ENCODE measurements at places on chromosomes 12 and 14. TPM values are rescaled to one million over a fixed set of nuclear protein-coding genes. Genes with fewer than 3 reads are reported as not detected.

GLIPR1 gene
- 0.25 TPM for total RNA-seq

SOAT2 gene
- not detected for total RNA-seq

TPH2 gene
- 0.34 TPM for total RNA-seq

RITA1 gene
- 6.7 TPM for total RNA-seq

GRCh38 chr14:61145034-61145902 is 135.9 kb downstream of the TMEM30B start:
- no peak for DNase-seq

DNA sequence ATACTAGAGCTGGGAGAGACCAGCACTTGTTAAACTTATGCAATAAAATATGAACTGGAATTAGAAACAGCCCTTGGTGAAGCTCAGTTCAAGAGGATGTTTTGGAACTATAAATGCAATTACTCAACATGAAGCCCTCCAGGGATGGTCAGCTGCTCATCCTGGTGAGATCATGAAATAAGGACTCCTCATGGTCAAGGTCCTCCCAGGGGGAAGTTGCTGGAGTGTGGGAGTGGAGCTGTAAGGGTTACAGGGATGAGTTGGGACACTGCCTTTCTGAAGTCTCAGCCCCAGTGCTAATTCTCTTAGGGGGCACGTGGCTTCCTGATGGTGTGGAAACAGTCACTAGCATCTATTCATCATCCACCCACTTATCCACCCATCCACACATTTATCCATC is 301.7 kb upstream of the SFSWAP start:
- DNase-seq: no peak

- no peak for DNase-seq
Measured at GRCh38 chr14:63949696-63950095, 96.9 kb downstream of the SYNE2 start.

DNA sequence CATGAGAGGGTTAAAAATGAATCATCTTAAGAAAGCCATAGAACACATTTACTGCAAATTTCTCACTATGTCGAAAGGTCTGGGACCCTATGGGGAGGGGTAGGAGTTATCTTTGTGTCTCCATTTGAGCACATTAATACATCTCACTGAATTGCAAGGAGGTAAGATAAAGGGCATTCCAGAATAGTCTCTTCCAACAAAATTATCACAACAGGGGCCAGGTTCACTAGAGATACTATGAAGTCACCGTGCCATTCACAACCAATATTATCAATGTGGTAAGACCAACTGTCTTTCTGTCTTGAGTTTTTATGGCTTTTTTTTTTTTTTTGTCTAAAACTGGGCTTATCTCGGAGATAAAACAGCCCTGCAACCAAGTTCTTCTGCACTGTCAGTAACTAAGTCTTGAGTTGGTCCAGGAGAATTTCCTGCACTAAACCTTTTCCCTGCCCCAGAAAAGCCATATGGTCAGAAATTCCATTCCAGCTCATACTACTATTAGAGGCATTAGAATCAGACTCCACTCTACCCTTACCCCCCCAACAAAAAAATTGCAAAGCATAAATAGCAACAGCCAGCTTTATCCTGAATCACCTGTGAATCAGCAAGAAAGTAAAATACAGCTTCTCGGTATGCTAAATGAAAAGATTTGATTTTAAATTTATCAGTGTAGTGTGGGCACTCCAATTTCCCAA is 79.7 kb downstream of the PTPRR start:
- no peak for DNase-seq

DNA sequence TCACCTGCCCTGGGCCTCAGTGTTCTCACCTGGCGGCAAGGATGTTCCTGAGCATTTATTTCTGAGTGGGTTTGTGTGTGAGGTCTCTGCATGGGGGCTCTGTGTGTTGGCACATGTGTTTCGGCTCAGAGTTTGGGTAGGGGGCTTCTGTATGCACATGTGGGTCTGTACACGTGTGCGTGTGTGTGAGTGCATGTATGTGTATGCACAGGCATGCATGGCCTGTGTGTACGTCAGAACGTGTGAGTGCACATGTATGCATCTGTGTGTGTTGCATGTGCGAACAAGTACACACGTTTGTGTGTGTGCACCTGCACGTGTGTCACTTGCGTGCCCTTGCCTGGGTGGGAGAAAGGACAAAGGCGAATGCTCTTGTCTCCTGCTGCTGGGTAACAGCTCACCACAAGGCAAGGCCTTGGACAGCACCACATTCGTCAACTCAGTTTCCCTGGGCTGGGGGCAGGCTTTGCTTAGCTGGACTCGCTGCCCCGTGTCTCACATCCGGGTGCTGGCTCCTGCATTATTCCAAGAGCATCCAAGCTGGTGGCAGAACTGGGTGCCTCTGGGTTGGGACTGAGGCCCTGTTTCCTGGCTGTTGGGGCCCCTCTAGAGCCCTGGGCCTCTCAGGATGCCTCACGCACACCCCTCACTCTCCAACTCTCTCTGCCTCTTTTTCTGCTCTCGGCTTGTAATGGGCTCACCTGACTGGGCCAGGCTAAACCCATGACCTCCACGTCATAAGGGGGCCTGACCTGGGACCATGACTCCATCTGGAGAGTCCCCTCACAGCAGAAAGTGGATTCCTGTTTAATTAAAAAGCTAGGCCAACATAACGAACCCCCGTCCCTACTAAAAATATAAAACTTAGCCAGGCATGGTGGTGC is 153.6 kb upstream of the C14orf180 start:
- DNase-seq: no peak

DNA sequence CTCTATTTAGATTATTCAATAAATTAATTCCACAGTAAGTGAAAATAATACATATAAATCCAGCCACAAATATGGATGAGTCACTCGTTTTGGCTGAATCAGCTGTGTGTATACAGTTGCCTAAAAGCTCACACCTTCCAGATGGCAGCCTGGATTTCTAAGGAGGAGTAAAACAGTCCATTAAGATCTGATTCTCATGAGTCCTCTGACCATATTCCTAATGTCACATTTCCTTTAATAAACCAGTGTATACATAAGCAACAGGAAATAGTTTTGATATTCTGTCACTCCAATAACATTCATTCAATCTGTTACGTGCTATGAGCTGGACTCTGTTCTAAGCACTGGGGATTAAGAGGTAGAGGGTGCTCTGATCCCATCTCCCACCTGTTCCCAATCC is 21.8 kb downstream of the MDM1 start:
- no peak for DNase-seq

DNA sequence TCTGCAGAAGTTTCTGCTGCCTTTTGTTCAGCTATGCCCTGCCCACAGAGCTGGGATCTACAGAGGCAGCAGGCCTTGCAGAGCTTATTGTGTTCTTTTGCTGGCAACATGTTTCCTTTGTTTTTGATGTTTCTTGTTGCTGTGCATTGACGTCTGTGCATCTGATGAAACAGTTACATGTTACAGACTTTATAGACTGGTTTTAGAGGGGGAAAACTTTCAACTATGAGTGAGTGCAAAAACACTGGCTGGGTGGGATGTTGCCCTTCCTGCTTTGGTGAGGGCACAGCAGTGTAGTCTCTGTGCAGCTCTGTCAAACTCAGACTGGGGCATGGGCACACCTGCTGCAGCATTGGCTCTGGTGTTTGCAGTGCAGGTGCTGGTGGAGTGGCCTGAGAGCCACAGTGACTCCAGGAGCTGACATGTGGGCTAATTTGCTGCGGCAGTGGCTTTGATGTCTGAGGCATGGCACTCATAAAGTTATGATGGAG is 26.9 kb downstream of the CLEC6A start:
- no peak for DNase-seq

- no peak for DNase-seq
Measured at GRCh38 chr12:24118668-24119067, 169.2 kb upstream of the SOX5 start.

Data from glutamatergic neuron (in vitro differentiated cells).